ENCODE measurements at places on chromosomes 3 and 15.

- no peak for DNase-seq
Observed at GRCh38 chr15:91940496-91941381, 87.2 kb downstream of the SLCO3A1 start.

DNA sequence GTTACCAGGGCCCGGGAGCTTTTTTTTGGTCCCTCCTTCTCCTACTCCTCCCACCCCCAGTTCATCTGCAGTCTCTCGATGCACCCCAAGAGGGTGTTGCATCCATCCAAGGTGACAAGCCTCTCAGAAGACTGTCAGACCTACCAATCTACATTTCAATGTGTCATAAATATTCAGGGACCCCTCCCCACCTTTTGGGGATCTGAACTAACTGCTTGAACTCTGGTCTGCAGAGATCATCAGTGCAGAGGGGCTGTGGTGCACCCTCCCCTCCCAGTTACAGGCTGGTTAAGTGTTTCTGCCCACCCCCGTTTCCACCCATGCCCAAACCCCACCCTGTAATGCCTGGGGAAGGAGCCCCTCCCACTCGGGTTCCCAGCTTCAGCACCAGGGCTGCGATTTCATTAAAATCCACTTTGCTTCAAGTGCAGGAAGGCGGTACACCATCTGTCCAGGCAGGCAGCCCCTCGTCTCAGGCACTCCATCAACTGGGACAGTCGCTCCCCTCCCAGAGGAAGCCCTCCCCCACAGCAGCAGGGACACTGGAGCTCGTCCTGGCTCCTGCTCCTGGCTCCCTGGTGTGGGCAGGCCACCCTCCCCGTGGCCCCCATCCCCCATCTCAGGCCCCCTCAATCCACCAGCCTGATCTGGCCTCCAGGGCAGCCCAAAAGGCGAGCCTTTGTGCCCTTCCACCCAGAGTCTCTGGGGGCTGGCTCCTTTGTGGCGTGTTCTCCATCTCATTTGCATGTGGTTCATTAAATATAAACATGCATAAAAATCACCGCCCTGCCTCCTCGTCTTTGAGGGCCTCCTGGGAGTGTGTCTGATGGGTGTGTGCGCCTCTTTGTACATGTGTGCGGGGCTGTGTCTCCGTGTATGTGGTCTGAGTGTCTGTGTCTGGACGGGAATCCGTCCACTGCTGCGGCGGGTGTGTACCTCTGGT lies 32.3 kb downstream of the RNU5B-1 start:
- DNase-seq: no peak

DNA sequence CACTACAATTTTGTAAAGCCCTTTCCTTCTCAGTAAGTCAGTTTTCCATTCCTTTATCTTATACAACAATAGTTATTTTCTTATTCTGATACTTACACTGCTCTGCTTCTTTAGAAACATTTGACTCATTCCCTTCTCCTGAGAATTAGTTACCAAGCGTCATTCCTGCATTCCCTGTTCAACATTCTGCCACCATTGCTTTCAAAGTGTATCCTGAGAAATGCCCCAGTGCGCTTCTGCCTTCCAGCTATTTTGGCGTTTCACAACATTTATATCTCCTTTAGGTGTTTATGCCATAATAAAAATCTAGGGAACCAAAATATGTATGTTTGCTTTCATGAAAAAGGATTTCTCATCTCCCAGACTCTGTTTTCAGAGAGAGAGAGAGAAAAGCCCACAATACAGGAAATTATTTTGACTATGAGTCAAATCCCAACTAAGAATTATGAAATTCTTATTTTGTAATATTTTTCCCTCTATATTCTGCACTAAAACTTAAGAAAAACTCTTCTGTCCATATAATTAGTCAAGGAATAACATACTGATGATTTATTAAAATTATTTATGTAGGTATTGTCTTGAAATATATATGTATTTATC lies 118.2 kb upstream of the RAP2B start:
- no peak for DNase-seq

GRCh38 chr3:67605377-67605776 lies 49.0 kb downstream of the SUCLG2 start:
- DNase-seq: no peak

DNA sequence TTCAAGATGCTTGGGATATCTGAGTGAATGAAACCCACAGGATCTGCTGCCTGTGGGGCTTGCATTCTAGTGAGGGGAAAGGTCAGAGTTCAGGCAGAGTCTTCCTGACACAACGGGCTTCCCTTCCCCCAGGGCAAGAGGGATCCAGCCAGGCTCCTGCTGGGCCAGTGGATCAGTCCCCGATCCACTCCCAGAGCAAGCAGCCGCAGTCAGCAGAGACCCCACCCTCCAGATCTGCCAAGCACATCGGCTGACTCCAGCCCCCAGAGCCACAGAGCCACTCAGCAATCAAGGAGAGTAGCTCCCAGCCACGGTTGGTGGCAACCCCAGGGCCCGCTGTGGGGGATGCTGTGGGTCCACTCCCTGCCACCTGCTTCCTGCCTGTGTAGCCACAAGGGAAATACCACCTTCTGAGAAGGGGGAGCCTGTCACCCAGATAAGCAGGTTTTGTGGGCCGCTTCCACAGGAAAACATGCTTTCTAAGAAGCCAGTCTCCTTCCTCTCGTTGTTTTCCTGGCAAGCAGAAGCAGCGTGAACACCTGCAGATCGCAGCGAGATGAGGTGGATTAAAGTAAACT lies 44.9 kb downstream of the CPN2 start:
- DNase-seq: no peak

- DNase-seq: no peak
Observed at GRCh38 chr15:39574427-39574826, 6.5 kb upstream of the THBS1 start.

DNA sequence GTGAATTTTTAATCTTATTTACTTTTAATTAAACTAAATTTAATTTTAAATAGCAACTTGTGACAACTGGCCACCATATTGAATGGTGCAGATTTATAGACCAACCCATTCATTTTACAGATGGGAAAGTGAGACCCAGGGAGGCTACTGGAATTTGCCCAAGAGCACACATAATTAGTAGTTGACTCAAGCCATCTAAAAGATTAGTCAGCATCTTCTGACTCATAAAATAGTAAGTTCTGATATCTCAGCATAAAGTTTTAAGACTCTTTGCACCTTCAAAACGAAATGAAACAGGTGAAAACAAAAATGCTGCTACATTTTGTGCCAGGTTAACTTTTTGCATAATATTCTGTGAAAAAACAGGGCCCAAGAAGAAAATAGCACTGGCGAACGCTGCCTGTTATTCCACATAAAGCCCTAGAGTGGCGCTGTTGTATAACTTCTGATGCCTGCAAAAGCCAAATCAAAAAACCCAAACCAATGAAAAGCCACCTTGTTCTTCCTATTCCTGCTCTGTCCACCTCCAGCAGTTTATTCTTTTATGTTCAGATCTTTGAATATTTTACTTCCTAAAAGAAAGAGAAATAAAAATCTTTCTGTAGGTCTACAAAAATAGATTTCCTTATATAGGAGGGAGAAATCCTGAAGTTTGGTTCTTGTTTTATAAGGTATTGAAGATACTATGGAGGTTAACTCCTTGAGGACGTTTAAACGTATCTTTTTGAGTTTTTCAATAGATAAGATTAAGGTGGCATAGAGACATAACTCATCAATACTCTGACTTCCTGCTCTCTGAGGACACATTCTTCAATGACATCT lies 62.8 kb downstream of the OTOL1 start:
- DNase-seq: no peak

- DNase-seq: no peak
Observed at GRCh38 chr3:108134555-108134880, 43.7 kb upstream of the CD47 start.

- no peak for DNase-seq
Observed at GRCh38 chr3:42071904-42072812, 19.0 kb upstream of the TRAK1 start.

GRCh38 chr3:79846148-79846933 lies 78.5 kb upstream of the ROBO1 start:
- DNase-seq: no peak

- DNase-seq: no peak
Observed at GRCh38 chr3:14758297-14758696, 60.5 kb upstream of the FGD5 start.

GRCh38 chr15:60932051-60932915 lies 296.8 kb downstream of the RORA start:
- peak; percentile 4 for DNase-seq

DNA sequence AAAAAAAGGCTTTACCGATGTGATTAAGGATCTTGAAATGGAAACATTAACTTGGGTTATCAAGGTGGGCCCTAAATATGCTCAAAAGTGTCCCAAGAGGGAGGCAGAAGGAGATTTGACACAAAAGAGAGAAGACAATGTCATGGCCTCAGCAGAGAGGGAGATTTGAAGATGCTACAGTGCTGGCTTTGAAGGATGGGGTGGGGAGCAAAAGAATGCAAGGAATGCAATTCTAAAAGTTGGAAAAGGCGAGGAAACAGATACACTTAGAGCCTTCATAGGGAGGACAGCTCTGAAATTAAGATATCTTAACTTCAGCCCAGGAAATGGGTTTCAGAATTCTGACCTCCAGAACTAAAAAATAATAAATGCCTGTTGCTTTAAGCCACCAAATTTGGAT lies 314.5 kb upstream of the CCDC54 start:
- DNase-seq: no peak

DNA sequence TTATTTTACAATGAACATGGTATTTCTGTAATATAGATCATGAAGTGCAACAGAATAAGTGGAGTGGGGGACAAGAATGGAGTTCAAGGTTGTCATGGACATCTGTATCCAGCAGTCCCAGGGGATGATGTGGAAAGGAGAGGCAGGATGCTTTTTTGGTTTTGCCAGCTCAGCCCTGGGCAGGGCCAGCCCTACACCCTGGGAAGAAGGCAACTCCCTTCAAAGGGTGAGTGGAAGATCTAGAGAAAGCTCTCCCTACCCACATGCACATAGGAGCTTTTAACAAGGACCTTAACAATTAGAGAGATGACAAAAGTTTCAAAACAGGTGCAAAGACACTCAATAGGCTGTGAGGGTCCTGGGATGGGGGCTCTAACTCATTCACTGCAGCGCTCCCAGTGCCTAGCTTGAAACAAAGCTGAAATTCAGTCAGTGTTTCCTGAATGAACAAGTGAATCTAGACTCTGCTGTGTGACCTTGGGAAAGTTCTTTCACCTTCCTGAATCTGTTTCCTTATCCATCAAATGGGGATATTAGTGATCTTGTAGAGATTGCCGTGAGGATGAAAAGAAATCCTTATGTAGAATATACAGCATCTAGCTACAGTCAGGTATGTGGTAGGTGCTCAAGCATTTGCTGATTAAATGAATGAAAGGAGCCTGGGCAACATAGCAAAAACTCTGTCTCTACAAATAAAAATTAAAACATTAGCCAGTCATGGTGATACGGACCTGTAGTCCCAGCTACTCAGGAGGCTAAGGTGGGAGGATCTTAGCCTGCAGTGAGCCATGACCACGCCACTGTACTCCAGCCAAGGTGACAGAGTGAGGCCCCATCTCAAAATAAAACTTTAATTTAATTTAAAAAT lies 14.3 kb downstream of the BHLHE40 start:
- no peak for DNase-seq

DNA sequence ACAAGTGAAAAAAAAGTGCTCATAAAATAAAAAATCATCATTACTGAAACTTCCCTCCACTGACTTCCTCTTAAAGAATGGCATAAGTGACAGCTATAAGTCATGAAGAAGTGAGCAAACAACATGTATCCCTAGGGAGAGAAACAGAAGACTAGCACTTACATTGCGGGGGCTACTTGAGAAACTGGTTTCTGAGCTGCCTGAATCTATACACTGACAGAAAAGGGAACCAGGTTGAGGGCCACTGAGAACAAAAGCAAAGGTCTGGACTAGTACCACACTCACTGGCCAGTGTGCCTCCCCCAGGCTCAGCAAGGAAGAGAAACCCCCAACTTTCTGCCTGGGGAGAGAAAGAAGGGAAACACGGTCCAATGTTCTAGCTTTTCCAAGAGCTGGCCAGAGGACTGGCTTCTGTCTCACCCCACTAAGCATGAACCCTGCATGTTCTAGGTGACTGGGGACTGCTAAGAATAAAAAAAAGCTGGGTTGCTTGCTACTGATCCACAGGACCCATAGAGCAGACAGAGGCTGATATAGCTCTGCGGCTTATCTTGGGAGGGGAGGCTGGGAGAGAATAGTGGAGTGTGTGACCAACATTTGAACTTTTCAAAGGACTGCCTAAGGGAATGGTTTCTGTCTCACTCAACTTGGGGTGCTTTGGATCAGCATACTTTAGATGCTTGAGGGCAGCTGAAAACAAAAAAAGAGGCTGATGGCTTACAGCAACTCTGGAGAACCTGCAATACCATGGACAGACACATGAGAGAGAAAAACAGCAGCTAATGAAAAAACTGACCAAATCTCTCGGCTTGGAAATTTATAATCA lies 8.1 kb downstream of the RAD18 start:
- no peak for DNase-seq

DNA sequence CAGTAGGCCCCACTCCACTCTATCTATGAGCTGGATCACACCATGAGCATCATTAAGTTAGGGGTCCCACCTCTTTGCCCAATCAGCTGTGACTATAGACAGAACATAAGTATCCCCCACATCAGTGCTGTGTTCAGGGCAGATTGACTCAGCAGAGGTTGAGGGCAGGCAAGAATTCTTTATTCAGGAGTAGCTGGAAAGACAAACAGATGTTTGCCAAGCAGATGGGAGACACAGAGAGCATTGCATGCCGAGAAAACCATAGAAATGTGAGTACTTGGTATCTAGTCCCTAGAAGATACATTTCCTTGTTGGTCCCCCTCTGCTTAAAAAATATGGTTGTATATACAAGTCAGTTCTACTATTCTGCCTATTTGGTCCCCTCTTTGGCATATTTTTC lies 440.8 kb downstream of the RAP2B start:
- DNase-seq: no peak

DNA sequence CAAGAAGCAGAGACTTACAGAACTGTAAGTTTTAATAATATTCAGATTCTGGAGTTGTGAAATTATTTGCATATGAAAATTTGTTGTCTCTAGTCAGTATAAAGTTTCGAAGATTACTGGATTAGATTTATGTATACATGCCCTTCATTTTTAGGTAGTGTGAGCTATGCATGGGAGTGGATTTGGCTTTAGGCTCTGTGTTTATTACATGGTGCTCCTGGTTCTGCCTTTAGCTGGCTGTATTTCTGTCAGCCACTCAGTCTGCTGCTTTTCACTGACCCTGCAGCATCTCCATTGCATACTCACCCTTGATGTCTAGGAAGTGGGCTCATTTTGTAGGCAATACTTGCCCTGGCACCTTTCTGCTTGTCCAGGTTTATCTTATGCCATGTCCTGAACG lies 147.5 kb upstream of the LRRFIP2 start:
- no peak for DNase-seq

DNA sequence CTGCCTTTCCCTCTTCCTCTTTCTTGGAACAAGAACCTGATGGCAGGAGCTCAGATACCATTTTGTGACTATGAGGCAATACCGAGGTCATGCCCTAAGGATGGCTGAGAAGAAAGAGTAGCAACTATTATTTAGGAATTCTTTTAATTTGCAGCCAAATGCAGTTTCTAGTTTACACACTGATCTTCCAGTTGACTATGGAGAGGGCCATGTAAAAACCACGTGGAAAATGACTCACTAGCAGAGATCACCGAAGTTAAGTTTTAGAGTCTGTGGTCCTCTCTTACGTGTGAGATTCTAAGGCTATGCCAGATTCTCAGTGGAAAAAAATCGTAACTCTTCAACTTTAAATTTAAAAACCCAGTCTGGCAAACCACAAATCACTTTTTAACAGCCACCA lies 7.8 kb downstream of the BNC1 start:
- no peak for DNase-seq

GRCh38 chr15:43184407-43185124 lies 637 bp upstream of the CCNDBP1 start:
- DNase-seq: no peak

- DNase-seq: no peak
Observed at GRCh38 chr15:66147440-66147839, 106.1 kb downstream of the MEGF11 start.

- no peak for DNase-seq
Observed at GRCh38 chr3:38603731-38604131, 45.8 kb downstream of the SCN5A start.
